K562 (cell line): ENCODE measurements at places on chromosomes 2 and 18. TPM values are rescaled to one million over a fixed set of nuclear protein-coding genes. Genes with fewer than 3 reads are reported as not detected.

The CIB4 gene
- not detected in 2 replicates for total RNA-seq

GRCh38 chr2:179311101-179311500, 46.5 kb upstream of the SESTD1 start:
- H3K4me1 ChIP-seq, result no peaks in the 10 kb centered on the region
- H3K27ac ChIP-seq, result no peak overlapping the region
- no peaks in the 10 kb centered on the region for H3K36me3 ChIP-seq
- H3K27me3 ChIP-seq, result no peaks in the 10 kb centered on the region

The GREB1L gene
- 0.11 TPM in 1 of 2 replicates, not detected in the other for total RNA-seq

DNA sequence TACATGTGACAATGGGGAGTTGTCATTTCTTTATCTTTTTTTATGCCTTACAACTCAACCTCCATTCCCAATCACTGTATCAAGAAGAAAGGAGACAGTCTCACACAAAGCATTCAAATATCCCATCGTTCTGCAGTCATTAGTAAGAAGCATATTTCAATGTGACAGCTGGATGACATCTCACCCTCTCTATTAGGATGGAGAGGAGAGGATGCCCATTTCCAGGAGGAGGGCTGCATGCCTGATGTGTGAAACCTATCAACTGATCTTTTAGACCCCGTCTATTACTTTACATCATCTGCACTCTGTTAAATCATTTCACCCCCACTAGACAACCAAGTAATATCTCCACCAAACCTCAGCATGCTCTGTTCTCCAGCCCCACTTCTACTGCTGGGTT, 292.7 kb upstream of the CHAC2 start:
- H3K4me3 ChIP-seq, result no peak overlapping the region
- H3K4me1 ChIP-seq, result no peaks in the 10 kb centered on the region
- H3K36me3 ChIP-seq, result no peaks in the 10 kb centered on the region
- H3K27ac ChIP-seq, result no peak overlapping the region
- DNase-seq, result no peak

DNA sequence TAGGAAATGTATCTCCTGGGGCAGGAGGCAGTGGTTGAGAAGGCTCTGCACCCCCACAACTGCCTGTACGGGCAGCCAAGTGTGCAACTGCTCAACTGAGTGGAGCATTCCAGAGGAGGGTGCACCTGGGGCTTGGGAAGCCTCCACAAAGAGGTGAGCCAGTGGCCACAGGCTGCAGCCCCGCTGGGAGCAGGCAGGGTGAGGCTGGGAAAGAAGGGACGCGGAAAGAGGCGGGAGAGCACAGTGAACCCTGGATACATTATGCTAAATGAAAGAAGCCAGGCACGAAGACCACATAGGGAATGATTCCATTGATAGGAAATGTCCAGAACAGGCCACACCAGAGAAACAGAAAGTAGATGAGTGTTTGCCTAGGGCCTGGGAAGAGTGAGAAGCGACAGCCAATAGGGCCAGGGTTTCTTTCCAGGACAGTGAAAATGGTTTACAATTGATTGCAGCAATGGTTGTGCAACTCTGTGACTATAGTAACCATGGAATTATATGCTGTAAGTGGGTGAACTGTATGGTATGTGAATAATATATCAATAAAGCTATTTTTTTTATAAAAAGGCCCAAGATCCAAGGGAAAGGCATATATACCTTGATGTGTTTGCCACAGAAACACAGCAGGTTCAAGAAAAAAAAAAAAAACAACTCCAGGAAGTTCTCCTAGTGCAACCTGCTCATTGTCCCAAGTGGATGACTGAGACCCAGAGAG, 82.4 kb downstream of the DDX1 start:
- no peaks in the 10 kb centered on the region for H3K36me3 ChIP-seq
- H3K4me3 ChIP-seq, result no peak overlapping the region
- DNase-seq, result no peak
- no peak overlapping the region for H3K27ac ChIP-seq

DNA sequence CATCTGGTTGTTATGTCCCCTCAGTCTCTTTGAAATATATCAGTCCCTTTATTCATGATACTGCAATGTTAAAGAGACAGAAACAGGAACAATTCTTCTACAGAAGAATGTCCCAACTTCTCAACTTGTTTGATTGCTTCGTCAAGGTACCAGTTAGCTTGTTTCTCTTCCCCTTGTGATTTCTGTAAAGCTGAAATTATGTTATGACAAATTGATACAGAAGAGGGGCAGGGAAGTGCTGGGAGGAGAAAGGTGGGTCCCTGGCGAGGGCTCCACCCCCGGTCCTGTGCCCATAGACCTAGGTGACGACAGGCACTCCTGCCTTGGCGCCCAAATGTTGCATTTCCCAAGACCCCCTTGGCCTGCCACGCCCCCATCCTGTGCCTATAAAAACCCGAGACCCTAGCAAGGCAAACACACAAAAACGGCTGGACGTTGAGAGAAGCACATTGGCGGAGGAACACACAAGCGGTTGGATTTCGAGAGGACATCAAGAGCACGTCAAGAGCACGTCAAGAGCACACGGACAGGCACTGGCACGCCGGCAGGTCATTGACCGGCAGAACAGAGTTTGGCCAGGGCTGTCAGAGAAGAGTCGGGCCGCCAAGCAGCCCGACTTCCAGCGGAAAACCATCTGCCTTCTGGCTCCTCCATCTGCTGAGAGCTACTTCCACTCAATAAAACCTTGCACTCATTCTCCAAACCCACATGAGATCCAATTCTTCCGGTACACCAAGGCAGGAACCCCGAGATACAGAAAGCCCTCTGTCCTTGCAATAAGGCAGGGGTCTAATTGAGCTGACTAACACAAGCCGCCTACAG, 11.5 kb upstream of the RTN4 start:
- H3K4me1 ChIP-seq, result peaks cover 17% of the 10 kb centered on the region; the same call in 2 of the 3 replicates
- no peak overlapping the region for H3K4me3 ChIP-seq
- no peaks in the 10 kb centered on the region for H3K36me3 ChIP-seq
- H3K27ac ChIP-seq, result no peak overlapping the region
